ENCODE measurements at places on chromosomes 4 and X. TPM values are rescaled to one million over a fixed set of nuclear protein-coding genes. Genes with fewer than 3 reads are reported as not detected.
A peak's percentile ranks its signal among the peaks of the same experiment; 100 is the strongest.

Gene PRKG2
- total RNA-seq: not detected

DNA sequence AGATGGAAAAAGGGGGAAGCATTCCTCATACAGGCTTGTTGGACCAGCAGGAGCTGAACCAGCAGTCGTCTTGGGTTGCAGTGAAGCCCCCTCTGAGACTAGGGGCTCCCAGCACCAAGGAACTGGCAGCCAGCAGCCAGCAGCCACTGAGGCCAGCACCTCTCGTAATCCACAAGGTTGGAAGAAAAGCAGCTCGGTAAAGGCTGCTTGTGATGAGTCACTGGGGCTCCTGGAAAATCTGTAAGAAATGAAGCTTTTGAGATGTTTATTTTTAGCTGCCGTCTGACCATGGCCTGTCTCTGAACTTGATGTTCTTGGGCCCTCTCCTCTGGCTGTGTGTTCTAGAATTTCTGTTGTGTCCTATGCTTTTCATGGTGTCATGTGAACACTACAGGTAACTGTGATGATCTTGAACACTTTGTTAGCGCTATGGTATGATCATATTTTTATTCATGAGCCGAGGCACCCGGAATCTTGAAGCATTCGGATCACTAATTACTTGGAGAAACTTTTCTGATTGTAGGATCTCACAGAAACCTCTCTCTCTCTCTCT is 18.6 kb downstream of the CLCN4 start:
- no peak for DNase-seq

DNA sequence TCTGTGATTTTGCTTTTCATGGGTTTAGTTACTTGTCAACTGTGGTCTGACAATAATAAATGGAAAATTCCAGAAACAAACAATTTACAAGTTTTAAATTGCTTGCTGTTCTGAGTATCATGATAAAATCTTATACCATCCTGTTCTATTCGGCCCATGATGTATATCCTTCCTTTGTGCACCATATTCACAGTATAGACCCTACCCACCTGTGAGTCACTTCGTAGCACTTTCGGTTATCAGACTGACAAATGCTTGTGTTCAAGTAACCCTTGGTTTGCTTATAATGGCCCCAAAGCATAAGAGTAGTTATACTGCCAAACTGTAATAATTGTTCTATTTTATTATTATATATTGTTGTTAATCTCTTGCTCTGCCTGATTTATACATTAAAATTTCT is 1183.4 kb upstream of the PCDH7 start:
- DNase-seq: no peak

- DNase-seq: no peak
Measured at GRCh38 chrX:10360116-10360515, 203.3 kb downstream of the CLCN4 start.

- DNase-seq: no peak
Measured at GRCh38 chr4:98046665-98047064, 96.6 kb downstream of the STPG2 start.

Gene UPF3B
- total RNA-seq: 3.7 TPM

- no peak for DNase-seq
Measured at GRCh38 chrX:43556207-43556606, 99.9 kb upstream of the MAOA start.

Gene MSANTD1
- total RNA-seq: 1.4 TPM

- no peak for DNase-seq
Measured at GRCh38 chr4:24224446-24224845, 334.6 kb upstream of the PPARGC1A start.

Gene TEX13D
- total RNA-seq: not detected

DNA sequence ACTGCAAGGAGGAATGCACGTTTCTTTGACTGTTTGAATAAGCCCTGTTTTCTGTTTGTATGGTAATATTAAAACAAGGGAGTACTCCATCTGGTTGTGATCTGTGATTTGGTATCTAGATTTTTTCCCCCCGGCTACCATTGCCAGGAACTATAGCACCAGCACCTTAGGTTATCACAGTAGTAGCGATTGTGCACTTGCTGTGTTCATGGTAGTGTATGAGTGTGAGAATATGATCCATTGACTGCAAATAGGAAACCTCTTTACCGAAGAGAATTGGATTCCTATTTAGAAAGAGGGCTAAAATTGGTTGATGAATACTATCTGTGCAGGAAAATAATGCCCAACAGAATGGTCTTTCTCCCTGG is 69.9 kb downstream of the LARP7 start:
- DNase-seq: no peak

DNA sequence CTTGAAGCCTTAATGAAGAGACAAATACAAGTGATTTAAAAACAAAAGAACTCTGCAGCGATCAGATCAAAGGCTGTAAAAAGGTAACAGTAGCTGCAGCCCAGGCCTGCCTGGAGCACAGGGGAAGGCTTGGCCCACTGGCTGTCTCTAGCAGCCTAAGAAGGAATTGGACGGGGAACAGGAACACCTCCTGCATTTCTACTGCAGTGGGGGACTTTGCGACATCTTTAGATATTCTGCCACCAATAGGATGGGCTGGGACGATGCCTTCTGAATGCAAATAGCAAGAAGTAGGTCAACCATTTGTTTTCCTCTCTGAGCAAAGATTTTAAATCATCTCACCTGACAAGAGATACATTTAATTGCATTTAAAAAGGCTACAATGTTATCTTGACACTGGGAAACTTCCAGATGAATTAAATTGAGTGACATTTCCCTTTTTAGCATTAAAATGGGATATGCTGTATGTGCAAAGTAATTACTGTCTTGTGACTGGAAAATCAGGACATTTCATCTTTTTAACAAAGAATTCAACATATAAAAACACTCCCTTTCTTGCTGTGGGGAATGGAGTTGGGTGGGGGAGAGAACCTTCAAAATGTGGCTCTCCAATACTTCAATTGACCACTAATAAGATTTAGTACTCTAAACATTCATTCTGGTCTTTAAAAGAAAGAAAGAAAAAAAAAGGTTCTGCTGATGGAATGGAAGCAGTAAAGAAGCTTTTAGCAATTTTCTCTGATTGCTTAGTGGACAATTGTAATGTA is 70.0 kb downstream of the NYX start:
- no peak for DNase-seq

Gene XAGE2
- total RNA-seq: not detected

DNA sequence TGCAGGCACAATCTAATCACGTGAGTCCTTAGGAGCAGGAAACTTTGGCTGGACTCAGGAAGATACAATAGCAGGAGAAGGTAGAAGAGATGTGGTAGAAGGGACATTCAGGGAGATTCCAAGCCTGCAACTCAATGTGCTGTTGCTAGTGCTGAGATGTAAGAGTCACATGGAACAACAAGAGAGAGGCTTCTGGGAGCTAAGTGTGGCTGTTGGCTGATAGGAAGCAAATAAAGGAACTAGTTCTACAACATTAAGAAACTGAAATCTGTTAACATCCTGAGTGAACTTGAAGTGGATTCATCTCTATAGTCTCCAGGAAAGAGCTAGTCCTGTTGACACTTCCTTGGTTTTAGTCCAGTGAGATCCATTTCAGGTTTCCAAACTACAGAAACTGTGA is 1207.4 kb downstream of the ADGRL3 start:
- no peak for DNase-seq

Gene GRPR
- not detected for total RNA-seq

Gene GC
- total RNA-seq: not detected

Gene ADH1C
- 5.4 TPM for total RNA-seq

DNA sequence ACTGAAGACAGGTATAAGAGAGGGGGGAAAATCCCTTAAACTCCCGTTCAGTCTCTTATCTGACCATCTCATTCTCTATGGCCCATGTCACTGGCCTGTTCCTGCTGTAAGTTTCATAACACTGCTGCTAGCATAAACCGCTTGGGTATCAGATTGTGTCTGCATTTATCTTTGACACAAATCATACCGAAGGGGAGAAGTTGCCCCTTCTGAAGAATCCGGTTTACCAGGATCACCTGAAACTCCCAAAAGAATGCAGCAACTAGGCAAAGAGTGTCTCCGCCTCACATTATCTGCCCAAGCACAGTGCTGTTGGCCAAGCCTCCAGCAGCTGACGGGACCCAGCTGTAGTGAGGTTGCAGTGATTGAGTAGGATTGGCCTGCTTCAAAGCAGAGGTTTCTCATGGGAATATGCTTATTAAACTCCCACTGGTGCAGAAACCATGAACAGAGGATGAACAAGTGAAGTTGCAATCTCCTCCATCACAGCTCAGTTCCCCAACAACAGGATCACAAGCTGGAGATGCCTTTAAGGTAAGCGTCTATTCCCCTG is 71.3 kb upstream of the PUDP start:
- DNase-seq: no peak

Gene SHOX
- 0.21 TPM for total RNA-seq

DNA sequence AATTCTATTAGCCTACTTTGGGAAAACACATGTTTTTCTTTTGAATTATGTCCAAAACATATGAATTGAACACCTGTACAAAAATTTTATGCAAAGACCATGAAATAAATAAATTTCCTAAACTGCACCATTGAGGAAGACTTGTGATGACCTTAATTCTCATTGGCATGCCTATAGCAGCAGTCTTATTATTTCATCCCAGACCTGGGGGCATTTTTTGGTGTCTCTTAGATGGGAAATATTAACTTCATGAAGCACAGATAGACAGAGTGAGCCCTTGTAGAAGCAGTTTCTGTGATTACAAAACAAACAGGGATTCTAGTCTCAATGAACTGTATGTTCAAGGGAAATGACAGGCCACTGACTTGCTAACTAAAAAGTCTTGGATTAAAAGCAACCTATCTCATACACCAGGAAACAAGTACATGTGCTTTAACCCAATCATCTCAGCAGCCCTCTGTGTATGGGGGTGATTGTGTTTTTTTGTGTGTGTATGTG is 32.0 kb upstream of the HPGD start:
- no peak for DNase-seq

DNA sequence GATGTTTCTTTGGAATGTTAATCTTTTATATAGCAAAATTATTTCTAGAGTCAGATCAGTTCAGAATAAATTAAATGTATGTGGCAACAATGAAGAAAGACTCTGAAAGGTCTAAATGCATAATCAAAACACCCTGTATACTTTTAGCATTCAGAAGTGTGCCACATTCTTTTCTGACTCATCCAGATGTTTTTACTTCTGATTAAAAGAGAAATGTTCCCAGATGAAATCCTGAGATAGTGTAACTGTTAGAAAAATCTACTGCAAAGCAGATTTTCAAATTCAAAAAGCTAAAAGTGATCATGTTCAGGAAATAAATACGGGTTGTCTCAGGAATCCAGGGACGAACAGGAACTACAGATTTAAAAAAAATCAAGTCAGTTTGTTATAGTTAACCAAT is 241.4 kb downstream of the GRIA3 start:
- DNase-seq: no peak

GRCh38 chrX:54944816-54945215 is 24.2 kb downstream of the TRO start:
- no peak for DNase-seq

DNA sequence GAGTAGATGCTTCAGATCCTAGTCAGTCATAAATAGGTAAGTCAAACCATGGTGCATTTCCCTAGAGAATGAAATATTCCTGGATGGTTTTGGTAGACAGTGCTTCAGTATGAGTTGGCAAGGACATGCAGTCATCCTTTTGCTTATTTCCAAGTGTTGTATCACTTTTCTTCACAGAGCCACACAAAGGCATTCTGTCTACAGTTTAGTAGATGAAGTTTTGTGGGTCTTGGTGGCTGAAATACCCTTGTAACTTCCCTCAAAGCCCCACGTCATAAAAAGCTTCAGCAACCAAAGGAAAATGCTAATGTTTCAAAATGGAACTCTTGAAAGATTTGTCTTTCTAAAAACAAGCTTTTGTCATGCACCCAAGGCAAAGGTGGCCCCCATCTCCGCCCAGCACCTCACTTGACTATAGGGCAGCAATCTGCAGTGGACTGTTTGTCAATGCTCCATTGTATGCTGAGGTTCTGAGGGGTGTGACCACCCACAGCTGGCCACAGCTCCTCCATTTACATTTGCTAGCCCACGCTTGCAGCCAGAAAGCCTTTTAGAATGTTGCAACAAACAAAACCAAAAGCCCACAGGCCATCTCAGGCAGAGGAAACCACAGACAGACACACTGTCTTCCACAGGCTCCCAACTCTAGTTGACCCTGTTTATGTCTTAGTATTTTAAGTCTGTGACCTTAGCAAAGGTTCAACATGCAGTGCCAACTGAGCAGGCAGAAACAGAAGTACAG is 87.1 kb upstream of the FAM9C start:
- DNase-seq: no peak

Gene LRIT3
- total RNA-seq: 0.85 TPM

DNA sequence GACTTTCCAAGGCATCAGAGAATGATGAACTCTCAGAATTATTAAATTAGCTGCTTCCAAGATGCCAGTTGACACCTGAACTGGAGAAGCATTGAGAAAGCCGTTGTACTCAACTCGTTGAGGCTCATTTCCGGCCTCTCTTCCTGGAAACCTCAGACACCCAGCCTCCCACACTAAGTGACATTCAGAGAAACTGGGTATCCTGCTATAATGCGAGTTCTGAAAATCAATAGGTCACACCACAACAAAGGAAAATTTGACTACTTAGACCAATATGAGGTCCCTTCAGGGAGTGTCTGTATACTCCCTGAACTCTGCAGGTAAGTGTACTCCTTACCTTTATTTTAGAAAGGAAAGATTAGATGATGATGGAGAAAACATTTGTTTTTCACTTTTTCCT is 51.2 kb downstream of the ENPEP start:
- DNase-seq: no peak

DNA sequence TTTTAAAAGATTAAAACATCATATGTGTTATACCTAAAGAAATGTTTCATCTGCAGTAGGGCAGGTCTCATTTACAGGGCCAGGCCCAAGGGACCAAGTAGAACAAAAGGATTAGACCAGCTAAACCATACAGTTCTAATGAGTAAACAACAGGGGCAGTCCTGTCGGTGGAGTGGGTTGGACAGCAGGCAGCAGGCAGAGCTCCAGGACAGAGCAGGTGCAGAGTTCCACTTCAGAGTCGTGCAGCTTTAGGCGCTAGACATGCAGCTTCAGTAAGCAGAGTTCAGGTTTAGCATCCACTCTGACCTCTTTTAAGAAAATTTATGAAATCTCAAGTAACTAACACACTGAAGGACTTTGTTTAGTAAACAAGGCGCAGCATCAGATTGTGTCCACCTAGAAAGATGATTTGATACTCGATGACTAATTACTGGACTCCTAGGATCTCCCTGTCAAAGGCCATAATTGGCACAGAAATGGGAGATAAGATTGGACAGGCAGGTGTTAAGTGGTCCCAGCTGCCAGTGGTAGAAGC is 487.7 kb upstream of the INTU start:
- DNase-seq: no peak

GRCh38 chr4:1726146-1726934 is 5.0 kb downstream of the TACC3 start:
- DNase-seq: peak; percentile 67

- no peak for DNase-seq
Measured at GRCh38 chr4:129429581-129430320, 333.8 kb downstream of the C4orf33 start.

Measured in thoracic aorta (tissue), 2 donors.